Urinary bladder (tissue), 4 donors: ENCODE measurements at places on chromosomes 2 and 18. TPM values are rescaled to one million over a fixed set of nuclear protein-coding genes. Genes with fewer than 3 reads are reported as not detected.

GRCh38 chr2:96146153-96146880 lies 1.1 kb upstream of the DUSP2 start:
- DNase-seq = peak; percentile 55

DNA sequence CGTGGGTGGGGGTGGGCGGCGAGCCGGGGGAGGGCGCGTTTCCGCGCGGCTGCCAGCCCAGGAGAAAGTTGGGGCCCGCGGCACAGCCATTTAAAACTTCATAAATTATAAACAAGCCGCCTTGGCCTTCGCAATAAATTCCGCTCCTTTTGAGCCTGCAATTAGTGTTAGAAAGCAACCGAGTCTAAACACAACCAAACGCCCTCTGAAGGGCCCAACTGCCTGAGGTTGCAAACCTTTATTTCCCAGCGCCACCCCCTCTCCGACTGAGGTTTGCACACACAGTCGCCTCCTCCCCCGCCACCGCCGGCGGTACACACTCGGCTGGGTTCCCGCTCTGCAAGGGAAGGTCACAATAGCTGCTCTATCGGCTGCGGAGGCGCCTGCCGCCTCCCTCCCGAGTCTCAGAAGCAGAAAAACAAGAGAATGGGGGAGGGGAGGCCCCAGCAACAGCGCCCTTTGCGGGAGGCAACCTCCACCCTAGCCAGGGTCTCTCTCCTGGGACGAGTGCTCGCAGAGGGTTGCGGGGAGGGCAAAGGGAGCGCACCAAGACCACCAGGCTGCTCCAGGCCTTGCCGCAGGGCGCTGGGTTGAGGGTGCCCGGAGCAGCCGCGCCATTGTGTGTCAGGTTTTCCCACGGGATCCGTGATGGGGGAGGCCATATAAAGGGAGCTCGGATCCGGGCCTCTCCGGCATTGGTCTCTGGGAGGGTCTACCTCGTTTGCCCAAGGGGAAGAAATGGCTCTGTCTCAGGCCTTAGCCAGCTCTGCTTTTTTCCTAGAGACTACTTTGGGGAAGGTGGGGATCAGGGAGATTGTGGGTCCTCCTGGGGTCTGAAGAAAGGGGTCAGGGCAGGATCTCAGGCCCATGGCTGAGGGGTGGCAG lies 13.4 kb upstream of the HOXD1 start:
- no peak for DNase-seq

DNA sequence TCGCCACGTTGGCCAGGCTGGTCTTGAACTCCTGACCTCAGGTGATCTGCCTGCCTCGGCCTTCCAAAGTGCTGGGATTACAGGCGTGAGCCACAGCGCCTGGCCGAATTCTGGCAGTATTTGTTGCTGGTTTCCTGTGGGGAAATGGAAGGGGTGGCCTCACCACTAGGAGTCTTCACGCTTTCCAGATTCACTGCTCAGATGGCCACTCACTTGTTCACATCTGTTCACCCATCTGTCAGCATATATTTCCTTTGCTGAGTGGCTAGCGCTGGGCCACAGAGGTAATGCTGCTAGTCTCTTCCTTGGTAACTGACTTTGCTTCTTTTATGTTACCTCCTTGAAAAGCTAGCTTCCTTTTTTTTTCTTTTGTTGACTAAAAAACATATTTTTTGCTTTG lies 27.2 kb downstream of the TMEM177 start:
- DNase-seq = no peak

- DNase-seq = no peak
These were observed 281.8 kb upstream of the ZEB2 start for GRCh38 chr2:144801766-144802165.

DNA sequence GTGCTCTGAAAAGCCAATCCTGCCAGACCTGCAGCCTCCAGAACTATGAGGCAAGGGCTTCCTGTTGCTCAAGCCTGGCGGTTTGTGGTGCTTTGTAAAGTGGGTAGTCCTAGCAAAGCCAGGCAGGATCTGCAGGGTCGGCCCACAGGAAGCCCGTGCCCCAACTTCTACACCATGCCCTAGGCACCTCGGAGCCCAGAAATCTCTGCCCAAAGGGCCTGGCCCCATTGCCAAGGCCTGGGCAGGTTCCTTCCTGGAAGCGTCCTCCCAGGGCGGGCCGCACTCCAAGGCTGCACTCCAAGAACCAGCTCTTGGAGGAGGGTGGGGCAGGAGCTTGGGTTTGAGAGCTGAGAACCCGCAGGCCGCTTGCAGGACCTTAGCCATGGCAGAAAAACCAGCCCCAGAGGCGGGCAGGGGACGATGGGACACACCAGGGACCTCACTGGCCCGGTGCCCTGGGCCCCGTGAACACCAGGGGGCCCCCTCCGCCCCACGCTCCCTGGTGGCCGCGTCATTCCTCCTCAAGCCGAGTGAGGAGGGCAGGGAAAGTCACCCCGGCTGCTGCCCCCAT lies 37.2 kb upstream of the ID2 start:
- no peak for DNase-seq

The SLC35F6 gene
- 18.8 TPM for polyA plus RNA-seq

DNA sequence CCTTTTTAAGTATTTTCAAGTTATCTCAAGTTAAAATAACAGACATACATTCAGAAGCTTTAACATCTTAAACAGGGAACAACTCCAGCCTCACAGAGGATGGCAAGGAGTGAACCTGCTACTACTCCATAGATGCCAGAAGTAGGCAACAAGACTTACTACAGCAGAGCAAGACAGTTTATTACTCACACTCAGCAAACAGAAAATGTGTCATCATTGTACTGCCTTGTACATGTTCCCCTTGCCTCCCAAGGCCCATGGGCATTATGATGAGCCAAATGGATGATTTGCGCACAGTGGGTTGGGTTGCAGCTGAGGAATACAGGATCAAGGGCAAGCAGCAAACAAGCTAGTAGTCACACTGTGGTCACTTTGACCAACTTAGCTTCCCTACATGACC lies 80.6 kb upstream of the VRK2 start:
- DNase-seq = no peak

GRCh38 chr18:78804206-78805030 lies 175.2 kb upstream of the SALL3 start:
- DNase-seq = no peak

DNA sequence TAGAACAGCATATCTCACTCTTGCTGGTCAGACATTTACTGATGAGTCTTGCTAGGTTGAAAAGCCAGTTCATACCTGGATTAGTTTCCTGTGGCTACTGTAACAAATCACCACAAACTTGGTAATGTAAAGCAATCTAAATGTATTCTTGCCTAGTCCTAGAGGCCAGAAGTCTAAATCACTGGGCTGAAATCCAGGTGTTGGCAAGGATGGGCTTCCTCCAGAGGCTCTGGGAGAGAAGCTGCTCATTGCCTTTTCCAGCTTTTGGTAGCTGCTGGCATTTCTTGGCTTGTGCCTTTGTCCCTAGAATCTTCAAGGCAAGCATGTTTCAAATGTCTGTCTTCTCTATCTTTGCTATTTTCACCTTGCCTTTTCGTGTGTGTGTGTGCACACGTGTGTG lies 62.3 kb upstream of the MAP4K3 start:
- DNase-seq = no peak

- DNase-seq = no peak
These were observed 165.9 kb upstream of the MSH6 start for GRCh38 chr2:47617028-47617427.

GRCh38 chr2:127149384-127149783 lies 42.4 kb upstream of the BIN1 start:
- DNase-seq = no peak

GRCh38 chr2:241798631-241799521 lies 10.1 kb upstream of the NEU4 start:
- DNase-seq = no peak

- no peak for DNase-seq
These were observed 15.5 kb upstream of the DUSP19 start for GRCh38 chr2:183063083-183063482.

DNA sequence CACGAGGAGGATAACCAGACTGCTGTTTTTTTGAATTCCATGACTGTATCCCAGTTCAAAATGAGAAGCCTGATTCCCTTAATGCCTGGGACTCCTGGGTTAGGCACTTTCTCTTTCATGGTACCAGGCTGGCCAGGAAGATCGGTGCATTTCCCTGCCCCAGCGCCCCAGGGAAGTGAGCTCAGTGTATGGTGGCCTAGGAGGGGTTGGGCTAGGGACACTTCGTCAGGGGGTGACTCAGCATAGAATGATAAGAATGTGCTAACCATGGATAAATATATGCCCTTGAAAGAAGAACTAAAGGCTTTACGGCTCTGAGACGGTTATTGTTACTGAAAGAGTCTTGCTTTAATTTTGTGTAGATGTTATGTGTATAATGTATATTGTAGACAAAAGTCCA lies 27.5 kb upstream of the FAM237A start:
- DNase-seq = no peak

The MPPE1 gene
- 31.7 TPM for polyA plus RNA-seq

- no peak for DNase-seq
These were observed 266.3 kb downstream of the MTX2 start for GRCh38 chr2:176535467-176536113.

GRCh38 chr18:45702708-45703265 lies 21.2 kb upstream of the SLC14A1 start:
- DNase-seq = no peak

- DNase-seq = no peak
These were observed 171.8 kb downstream of the ASXL3 start for GRCh38 chr18:33749834-33750233.

DNA sequence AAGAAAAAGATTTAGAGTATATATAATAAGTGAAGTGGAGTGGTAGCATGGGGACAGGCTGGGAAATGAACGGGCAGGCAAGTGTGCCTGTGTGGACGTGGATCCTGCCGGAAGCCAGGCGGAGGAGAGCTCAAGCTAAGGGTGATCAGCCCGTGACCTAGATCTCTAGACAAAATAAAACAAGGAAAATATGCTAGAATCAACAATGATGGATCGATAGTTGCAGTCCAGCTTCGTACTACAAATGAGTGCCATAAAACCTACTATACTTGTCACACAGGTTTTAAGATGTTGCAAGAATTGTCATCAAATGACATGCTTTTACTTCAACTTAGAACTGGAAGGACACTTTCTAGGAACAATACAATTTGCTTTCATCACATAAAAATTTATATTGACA lies 8.5 kb downstream of the EIF2AK2 start:
- DNase-seq = no peak

DNA sequence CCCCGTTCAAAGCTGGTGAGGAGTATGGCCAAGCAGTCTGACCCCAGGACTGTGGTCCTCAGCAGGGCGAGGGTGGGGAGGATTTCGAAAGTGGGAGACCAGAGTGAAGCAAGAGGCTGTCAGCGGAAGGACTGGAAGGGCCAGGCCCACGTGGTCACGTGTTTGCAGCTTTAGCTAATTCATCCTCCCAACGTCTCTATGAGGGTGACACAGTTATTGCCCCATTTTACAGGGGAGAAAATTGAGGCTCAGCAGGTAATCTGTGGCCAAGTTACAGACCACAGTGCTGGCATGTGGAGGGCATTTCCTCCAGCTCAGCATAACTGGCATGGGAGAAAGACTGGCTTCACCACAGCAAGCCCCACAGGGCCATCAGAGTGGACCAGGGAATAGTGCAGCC lies 45.4 kb upstream of the LTBP1 start:
- DNase-seq = no peak

GRCh38 chr2:98807221-98807620 lies 76.3 kb upstream of the MGAT4A start:
- DNase-seq = no peak

DNA sequence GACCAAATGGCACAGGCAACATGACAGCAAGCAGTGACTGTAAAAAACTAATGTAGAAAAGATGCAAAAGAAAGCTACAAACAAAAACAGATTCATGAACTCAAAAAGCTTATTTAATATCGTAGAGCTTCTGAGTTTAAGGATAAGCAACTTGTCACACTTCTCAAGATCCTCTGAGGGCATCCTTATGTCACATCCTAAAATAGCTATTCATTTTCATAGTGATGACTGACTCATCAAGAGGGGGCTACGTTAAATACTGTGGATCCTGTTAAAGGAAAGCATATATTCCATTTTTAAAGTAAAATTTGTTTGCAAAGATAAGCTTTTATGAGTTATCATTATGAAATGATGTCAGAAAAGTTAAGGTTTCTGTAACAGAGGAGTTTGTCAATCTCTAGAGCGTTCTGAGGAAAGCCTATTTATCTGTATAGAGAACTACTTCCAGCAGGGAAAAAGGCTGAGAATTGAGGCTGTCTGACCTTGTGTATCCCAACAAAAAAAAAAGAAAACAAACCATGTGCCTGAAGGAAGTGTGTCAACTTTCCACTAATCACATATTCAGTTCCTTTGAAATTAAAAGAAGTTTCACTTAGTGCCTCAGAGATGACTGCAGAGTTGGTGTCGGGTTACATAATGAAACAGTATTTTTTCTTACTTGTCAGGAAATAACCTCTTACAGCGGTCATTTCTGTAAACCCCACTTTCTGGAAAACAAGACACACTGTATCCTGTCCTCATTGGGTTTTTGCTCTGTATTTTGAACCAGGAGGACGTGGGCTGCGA lies 115.5 kb downstream of the ESCO1 start:
- no peak for DNase-seq

The RAB6C gene
- polyA plus RNA-seq = 0.08 TPM

GRCh38 chr2:123513351-123513750 lies 511.7 kb upstream of the CNTNAP5 start:
- no peak for DNase-seq

GRCh38 chr2:31075431-31075830 lies 62.8 kb downstream of the GALNT14 start:
- DNase-seq = no peak

The HOXD11 gene
- polyA plus RNA-seq = 3.3 TPM

The CHRNG gene
- polyA plus RNA-seq = not detected

The NEB gene
- polyA plus RNA-seq = 0.29 TPM

DNA sequence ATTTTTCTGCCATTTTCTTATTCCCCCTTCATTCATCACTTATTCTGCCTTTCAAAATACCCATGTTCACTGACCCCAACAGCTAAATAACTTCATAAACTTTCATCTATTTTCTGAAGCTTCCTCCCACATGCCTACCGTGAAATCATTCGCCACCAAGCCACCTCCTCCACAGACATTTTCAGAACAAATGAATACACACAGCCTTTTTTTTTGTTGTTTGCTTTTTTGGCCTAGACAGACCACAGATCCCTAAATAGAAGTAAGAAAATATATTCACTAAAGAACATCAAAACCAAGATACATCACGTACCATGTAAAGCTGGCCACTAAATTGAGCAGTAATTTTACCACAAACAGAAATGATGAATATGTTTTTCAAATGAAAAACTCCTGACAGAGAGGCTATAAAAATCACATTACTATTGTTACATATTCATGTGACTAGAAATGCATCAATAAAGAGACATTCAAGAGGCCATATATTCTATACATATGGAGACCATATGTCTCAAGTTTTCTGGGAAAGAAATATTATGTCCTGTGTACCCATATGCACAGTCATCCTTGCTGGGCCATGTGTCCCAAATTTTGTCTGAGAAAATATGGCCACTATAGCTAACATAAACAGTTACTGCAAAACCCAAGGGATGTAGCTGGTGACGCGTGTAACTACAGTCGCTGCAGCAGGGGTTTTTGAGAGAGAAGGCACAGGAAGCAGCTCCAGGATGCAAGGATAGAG lies 200.3 kb downstream of the FBXO15 start:
- no peak for DNase-seq

The HJURP gene
- 0.27 TPM for polyA plus RNA-seq

The LYPD6B gene
- 5.3 TPM for polyA plus RNA-seq

The CIB4 gene
- polyA plus RNA-seq = not detected
